ENCODE measurements at places on chromosomes 5 and 9. TPM values are rescaled to one million over a fixed set of nuclear protein-coding genes. Genes with fewer than 3 reads are reported as not detected.

- DNase-seq = no peak
- no peaks in the 10 kb centered on the region for H3K36me3 ChIP-seq
- H3K4me1 ChIP-seq = no peaks in the 10 kb centered on the region
- no peaks in the 10 kb centered on the region for H3K27me3 ChIP-seq
These were observed 197.6 kb downstream of the KDM4C start for GRCh38 chr9:6955251-6955921.

DNA sequence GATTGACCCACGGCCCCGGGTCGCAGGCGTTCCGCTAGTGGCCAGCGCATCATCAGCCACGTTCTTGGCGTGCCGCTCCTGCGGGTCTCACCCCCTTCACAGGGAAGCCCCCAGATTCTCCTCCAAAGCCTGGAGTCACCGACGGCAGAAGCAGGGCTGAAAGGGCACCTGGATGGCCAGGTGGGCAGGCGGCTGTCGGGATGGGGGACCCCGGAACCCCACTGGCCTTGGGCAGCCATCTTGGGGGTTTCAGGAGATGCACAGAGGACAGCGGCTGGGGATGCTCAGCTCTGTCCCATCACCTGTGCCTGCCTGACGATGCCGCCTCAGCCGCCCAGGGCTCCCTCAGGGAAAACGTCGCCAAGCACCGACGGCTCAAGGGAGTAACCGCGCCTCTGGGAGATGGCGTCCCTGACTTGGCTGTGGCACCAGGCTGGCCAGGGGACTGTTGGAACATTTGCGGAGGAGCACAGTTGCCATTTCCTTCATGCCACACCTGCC, 14.1 kb upstream of the SLC9A3 start:
- H3K4me1 ChIP-seq = peaks cover 5% of the 10 kb centered on the region
- DNase-seq = no peak
- H3K27me3 ChIP-seq = peaks cover 2% of the 10 kb centered on the region
- H3K27ac ChIP-seq = no peak overlapping the region
- no peaks in the 10 kb centered on the region for H3K36me3 ChIP-seq

DNA sequence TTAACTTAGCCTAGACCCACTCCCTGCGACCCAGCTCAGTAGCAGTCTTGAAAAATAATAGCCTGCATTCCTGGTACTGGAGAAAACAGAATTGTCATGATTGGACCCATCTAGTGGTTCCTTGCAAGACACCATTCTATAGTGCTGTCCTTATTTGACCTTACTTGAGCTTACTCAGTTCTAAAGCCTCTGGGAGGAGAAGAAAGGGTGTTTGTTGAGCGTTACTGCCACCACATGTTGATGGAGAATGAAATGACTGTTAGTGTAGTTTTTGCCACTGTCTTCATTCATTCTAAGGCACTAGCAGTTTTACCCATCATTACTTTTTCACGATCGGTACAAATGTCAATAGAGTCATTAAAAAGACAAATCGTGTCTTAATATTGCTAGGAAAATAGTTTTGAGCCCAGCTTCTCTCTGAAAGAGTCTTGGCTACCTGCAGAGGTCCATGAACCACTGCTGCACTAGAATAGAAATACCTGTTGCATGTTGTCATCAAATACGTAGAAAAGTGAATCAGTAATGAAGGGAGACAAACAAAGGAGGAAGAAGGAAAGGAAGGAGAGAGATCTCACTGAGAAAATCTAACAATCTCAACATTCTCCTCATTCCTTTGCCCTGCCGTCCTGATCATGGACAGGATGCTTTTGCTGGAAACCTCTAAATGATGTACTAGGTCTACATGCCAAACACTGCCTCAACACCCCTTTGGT, 96.0 kb downstream of the LIX1 start:
- no peaks in the 10 kb centered on the region for H3K27me3 ChIP-seq
- DNase-seq = peak; percentile 10

PCDHGB7 gene
- total RNA-seq = 0.68 TPM

DNA sequence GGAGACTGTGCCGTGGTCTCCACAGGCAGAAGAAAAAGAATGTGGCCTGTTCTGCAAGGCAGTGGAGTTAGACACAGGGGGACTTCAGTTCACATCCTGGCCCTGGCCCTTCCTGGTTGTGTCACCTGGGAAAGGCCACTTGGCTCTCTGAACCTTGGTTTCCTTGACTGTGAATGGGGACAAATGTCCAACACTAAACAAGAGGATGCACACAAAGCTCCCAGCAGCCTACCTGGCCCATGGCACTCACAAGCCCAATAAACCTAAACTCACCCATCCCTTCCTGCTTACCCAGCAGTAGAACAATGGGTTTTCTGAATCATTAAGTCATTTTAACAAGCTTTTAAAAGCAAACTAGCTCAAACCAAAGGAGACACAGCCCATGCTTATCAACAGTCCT, 103.9 kb downstream of the FRMD3 start:
- no peaks in the 10 kb centered on the region for H3K36me3 ChIP-seq
- no peaks in the 10 kb centered on the region for H3K4me1 ChIP-seq
- H3K27ac ChIP-seq = no peak overlapping the region
- DNase-seq = no peak
- H3K4me3 ChIP-seq = no peak overlapping the region

DNA sequence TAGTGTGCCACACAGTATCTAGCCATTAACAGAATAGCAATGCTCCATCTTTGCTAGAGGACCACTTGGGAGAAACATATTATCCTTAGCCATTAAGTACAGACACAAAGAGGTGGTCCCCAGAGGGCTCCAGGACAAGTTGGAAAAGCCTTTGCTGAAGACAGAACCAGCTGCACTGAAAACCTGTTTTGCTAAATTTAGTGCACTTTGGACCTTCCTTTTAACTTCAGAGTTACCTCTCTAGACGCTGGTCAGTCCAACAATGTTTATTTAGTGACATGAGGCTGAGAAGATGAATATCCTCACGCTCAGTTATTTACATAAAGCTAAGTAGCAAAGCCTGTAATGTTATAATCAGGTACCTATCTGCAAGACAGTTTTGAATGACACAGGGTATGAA, 265.0 kb upstream of the ZNF608 start:
- no peak for DNase-seq
- H3K36me3 ChIP-seq = no peaks in the 10 kb centered on the region
- no peaks in the 10 kb centered on the region for H3K27me3 ChIP-seq
